ENCODE measurements at places on chromosomes 7 and 10.

DNA sequence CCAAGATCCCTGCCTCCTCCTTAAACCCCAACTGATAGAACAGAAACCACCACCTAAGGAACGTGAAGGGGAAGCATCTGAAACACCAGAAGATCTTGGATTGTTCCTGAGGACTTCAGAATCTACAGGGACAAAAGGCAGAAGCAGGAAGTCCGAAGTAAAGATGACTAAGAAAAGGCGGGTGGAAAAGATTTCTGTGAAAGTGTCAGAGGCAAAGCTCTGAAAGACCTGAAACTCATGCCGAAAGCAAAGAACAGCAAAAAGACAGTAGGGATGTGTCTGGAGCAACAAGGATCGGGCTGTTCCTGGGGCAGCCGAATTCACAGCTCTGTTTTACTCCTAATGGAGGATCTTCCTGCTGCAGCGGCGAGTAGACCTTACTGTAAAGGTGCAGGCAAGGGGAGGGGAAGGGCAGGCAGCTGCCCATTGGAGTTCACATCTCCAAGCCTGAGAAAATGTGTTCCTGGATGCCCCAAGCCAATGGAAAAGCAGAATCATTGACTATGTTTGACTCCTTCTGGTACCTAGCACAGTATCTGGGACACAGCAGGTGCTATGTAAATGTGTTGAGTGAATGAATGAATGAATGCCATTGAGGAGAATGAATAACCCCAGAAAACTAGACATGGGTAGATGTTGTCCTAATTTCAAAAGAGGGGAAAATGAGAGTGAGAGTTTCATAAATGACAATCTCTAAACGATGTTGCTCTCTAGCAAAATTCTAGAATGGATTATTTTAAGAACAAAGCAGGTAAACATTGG is 40.4 kb downstream of the PDIA4 start:
- DNase-seq, result peak; percentile 43

GRCh38 chr10:49742683-49743463 is 19.2 kb downstream of the OGDHL start:
- DNase-seq, result no peak

GRCh38 chr10:92801978-92802872 is 46.1 kb upstream of the EXOC6 start:
- DNase-seq, result no peak

DNA sequence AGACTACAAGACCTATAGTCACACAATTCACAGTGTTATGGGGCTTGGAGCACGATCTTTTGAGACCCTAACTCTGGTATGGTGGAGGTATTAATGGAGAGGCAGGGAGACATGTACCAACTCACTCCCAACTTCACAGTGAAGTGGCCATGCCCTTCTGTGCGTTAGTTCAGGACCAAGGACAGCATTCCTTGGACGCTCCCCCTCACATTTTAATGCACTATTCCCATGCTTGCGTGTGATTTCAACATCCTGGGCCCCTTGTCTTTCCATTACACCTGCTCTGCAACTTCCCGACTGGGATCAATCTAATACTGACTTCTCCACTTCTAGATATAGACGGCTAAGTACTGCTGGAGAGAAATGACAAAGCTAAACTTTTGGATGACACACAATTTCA is 72.7 kb downstream of the PLCE1 start:
- DNase-seq, result peak; percentile 2

DNA sequence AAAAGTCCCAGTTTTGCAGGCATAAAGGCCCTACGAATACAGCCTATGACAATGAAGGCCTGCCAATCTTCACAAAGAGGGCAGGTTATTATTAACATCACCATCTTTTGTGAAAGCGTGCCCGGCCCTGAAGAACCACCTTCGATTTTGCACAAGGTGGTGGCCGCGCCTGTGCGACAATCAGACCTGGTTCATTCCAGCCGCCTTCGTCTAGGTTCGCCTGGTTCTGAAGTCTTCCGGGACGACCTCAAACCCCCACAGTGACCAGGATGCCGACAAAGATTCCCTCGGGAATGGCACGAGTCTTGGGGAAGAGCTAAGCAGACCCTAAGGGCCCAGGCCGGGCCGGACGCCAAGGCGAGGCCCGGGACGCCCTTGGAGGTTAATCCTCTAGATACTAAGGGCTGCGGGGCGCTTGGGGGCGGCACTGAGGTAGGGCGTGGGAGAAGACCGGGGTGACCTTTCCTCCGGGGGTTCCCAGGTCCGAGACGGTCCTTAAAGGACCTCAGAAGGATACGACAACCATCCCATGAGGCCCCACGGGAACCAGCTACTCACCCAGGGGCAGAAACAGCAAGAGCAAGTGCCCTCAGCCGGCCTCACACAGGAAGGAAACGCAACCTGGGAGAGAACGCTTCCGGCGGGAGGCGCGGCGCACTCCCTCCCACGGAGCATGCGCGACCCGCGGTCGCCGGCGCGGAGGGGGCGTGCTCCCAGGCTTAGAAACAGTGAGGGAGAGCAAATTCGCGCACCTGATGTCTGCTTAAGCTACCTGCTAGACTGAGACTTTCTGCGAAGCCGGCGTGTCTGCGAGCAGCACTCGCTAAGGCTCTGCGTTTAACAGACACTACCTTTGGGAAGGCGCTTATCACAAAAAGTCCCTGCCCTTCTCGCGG is at the start of gene ATAD1:
TSS of gene ATAD1 (minus strand) at position 618 of the 896 bp plus-strand sequence. CDS start 3,627 bp downstream, outside the sequence.
- DNase-seq, result peak; percentile 92

- no peak for DNase-seq
Observed at GRCh38 chr10:84331091-84331490, 2.7 kb downstream of the CCSER2 start.

GRCh38 chr10:3780771-3781467 is 4.1 kb downstream of the KLF6 start:
- peak; percentile 27 for DNase-seq

DNA sequence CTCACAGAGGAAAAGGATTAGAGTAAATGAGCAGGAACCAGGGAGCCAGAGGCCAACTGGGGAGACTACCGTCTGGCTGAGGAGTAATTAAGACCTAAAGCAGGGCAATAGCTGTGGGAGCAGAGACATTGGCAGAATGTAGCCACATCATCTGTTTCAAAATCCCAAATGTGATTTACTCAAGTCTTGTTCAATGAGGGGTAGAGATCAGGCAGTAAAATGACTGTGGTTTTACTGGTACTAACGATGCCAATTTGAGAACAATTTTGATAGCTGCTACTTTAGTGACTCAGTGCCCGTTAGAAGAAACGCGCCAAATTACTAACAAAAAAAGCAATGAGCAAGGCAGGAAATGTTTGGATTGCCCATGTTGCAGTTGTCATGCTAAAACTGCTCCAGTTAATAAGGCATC is 12.7 kb upstream of the MIOS start:
- no peak for DNase-seq

DNA sequence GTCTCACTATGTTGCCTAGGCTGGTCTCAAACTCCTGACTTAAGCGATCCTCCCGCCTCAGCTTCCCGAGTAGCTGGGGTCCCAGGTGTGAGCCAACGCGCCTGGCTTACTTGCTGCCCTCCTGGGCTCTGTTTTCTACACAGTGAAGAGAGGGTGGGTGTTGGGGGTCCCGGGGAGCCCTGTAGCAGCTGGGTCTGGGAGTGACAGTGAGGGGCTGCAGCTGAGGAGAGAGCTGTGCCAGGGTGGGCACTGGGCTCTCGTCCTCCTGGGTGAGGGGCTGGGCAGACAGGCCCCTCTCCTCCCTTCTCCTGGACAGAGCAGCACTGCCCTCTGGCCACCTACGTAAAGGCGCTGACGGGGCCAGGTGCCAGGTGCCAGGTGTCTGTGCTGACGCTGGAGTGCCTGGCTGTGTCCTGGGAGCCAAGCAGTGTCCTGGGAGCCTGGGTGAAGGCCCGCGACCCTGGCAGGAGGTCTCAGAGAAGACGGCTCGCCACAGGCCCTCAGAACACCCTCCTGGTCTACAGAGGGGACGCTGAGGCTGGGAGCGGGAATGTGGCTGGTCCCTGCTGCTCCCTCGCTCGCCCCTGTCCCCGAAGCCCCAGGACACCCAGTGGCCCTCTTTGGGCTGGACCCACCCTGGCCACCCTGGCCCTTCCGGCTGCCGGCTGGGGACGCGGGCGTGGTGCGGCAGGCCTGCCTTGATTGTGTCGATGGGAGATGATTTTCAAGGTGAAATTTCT is 35.6 kb downstream of the UNCX start:
- DNase-seq, result no peak

DNA sequence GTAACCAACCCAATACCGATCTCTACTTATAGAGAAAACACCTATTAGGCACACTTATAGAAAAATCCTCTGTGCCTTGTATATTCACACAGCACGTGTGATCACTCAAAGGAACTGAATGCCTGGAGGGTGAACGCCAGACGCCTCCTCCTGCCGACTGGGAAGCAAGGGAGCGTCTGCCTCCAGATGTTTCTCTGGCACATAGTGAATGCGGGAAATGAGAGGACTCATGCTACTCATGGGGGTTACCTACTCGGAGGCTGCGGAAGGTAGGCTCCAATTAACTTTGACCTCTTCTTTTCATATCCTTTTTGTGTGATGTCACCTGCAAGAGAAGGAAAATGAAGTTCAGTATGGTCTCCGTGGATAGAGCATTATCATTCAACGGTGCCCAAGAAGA is 203.3 kb downstream of the DIP2C start:
- no peak for DNase-seq

GRCh38 chr7:11216276-11216675 is 242.6 kb downstream of the PHF14 start:
- DNase-seq, result no peak

- DNase-seq, result no peak
Observed at GRCh38 chr10:113646336-113647201, 17.3 kb downstream of the NRAP start.

DNA sequence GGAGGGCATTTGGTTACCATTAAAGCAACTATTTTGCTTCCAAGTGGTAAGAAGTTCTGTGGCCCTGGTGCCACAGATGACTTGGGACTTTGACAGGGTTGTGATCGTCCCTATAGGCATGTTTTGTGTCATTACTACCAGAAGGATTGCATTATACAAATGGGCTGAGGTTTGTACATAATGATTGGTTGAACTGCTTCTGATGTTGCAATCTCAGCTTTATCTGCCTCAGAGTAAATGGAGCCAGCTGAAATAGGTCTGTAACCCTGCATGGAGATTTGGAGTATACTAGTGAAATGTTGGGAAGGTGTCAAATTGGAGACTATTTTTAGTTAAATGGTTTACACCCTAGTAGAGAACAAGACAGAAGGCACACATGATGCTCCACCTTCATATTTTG is 46.1 kb upstream of the SEPTIN7 start:
- DNase-seq, result no peak

DNA sequence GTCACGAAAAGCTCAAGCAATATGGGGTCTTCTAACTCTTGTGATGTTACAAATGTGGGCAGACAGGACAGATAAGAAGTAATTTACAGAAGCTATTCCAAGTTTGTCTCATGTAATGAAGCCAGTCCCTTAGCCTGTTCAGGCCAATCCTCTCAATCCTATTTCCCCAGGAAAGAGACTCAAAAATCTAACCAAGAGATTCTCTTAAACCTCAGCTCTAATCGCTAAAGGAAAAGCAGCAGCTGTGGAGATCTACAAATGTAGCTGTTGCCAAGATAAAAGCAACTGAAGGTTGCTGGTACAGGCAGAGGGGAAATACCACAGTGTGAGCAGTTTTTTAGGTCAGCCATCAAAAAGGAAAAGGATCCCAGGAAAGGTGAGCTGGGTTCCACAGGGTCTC is 39.3 kb downstream of the ANK3 start:
- DNase-seq, result no peak

DNA sequence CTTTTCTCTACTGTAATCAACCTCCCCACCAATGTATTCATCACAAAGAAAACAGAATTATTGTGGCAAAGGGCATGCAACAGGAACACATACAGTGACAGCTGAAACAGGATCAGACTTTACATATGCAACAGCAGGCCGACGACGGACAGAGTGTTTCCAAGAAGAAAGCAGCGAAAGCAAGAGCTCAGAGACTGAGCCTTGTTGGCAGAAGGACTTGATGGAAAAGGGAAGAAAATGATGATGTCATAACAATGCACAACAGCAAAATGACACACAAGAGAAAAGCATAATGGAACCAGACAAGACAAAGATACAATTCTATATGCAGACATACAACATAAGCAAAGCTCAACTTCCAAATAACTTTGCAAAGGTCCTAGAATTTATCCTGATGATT is 106.5 kb downstream of the ARHGAP12 start:
- DNase-seq, result no peak

GRCh38 chr10:865924-866576 is 65.5 kb downstream of the LARP4B start:
- no peak for DNase-seq

DNA sequence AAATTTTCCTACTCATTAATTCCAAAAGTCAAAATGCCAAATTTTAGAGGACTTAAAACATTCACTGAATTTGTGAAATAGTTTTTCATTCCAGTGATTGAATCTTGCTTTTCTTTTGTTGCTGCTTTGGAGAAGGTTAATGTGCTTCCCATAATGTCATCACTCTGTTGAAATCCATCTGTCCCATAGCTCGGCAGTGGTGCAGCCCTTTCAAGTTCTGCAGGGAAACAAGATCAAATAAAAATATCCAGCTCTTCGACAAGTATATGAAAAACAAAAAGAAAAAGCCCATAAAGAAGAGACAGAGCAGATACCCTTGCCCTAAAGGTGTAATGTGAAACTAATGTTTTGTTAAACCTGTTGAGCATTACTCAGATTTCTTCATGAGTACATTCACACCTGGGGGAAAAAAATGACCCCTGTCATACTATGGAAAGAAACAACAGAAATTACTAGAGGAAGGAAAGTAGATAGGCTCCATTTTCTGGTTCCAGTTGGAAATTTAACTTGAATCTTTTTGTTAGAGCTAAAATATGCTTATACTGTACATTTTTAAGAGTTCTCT is 35.1 kb downstream of the AGR3 start:
- no peak for DNase-seq

- no peak for DNase-seq
Observed at GRCh38 chr7:135275971-135276580, 42.4 kb downstream of the STRA8 start.

DNA sequence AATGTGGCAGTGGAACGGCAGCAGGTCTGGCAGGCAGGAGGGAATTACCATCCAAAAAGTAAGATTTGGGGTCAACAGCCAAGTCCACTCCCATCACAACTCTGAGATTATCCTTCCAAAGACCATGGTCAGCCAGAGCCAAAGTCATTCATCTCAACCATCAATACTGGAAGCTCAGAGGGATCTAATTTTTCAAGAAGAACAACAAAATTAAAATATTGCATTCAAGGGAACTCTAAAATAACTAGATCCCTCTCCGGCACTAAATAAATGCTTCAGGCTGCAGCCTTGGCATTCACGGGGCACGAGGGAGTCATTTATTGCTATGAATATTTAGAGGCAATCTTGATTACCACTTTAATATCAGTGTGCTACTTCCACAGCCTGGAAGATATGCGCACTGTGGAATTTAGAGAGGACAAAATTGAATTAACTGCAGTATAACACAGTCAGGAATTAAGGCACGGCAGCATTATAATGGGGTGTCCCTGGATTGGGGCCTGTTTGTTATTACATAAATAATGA is 102.0 kb downstream of the ADAM12 start:
- DNase-seq, result no peak

- DNase-seq, result no peak
Observed at GRCh38 chr7:68800316-68800715, 798.0 kb upstream of the AUTS2 start.

DNA sequence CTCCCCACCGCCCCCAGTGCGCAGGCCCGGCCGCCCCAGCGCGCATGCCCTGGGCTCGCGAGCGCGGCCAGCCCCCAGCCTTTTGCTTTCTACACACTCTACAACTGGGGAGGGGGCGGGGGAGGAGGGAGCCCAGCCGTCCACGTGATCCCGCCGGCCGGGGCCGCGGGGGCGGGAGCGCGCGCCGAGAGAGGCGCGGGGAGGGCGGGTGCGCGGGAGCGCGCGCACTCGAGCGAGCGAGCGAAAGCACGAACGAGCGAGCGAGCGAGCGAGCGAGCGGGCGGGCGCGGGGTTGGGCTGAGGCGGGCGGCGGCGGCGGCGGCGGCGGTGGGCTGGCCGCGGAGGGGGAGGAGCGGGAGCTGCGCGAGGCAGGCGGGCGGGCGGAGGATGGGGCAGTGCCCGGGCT is at the start of gene AUTS2:
TSS of gene AUTS2 (plus strand) at position 395 of the 406 bp plus-strand sequence. CDS start 1,179 bp downstream, outside the sequence.
- DNase-seq, result peak; percentile 71
